ENCODE measurements at places on chromosomes 4 and X.

- peak; percentile 78 for DNase-seq
Measured at GRCh38 chrX:42119076-42119475, 195.7 kb upstream of the CASK start.

DNA sequence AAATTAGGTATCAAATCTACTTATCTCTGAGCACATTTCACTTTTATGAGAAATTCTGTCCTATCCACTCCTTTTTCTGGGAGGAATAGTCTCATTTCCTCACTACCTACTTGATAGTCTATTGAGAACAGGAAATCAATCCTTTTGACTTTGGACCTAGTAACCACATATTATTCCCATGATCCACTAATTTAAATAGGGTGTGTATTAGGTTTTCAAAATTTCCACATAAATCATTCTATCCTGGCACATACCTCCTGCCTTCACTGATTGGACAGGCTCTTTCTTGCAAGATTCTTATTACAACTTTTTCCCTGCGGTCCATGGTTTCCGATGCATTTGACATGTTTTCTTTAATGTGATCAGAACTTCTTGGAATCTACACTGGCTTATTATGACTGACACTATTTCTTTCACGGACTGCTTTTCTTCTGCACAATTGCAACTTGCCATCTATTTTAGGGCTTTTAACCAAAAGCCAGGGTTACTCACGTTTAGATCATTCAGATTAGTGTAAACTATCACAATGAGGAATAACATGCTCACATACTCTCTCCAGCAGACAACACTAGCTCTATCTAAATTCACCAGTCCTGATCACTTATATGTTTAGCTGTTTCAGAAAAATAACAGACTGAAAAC lies 419.9 kb upstream of the SLIT2 start:
- DNase-seq, result no peak

GRCh38 chrX:1464971-1465285 lies 12.2 kb upstream of the ASMTL start:
- no peak for DNase-seq

GRCh38 chrX:103503853-103504207 lies 15.5 kb downstream of the RAB40A start:
- DNase-seq, result no peak

GRCh38 chr4:149291463-149291862 lies 524.2 kb downstream of the IQCM start:
- DNase-seq, result no peak

DNA sequence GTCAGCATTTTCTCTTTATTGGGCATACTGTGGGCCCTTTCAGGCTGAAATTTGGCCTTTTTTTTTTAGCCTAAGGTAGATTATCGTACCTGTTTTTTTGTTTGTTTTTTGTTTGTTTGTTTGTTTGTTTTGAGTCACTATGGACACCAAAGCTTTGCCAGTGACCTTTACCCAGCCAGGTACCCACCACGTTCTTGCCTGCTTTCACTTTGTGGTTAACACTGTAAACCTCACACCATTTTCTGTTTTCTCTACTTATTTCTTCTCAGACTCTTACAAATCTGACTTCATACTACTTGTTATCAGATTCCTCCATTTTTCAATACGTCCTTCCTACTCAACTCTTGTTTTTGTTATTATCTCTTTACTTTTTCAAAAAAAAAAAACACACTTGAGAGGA lies 81.5 kb downstream of the ZNF674 start:
- DNase-seq, result no peak

- no peak for DNase-seq
Measured at GRCh38 chr4:6938237-6938636, 28.6 kb downstream of the TBC1D14 start.

DNA sequence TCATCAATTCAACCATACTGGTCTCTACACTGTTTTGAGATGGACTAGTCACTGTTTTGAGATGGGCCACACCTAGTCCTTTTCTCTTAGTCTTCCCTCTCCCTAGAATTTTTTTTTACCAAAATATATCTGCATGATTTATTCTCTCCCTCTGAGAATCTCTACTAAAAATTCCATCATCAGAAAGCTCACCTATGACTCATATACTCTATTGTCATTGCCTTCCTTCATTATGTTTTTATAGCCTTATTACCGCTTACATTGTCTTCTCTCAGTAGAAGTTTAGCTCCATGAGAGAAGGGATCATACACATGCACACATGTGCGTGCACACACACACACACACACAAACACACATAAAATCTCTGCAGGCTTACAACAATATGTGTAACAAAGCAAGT lies 303.6 kb downstream of the PCDH10 start:
- no peak for DNase-seq

DNA sequence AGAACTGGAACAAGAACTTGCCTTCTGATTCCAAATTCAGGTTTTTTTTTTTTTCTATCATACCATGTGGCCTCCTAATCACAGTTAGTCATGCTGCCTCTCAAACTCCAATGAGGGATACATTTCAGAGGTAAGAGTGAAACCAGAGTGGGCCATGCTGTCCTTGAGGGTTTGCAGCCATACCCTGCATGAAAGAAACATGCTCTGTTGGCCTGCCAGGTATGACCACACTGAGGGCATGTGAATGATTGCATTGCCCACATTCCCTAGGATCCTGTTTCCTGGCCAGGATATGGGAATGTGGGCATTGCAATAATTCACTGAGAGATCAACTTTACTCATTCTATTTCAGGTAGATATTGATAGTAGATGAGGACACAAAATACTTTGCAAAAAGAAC lies 56.4 kb upstream of the DDIT4L start:
- no peak for DNase-seq
